Caudate nucleus (tissue), 63 donors: ENCODE measurements at places on chromosomes 1 and 21.

GRCh38 chr1:181359012-181359411, 124.3 kb upstream of the CACNA1E start:
- DNase-seq = no peak

DNA sequence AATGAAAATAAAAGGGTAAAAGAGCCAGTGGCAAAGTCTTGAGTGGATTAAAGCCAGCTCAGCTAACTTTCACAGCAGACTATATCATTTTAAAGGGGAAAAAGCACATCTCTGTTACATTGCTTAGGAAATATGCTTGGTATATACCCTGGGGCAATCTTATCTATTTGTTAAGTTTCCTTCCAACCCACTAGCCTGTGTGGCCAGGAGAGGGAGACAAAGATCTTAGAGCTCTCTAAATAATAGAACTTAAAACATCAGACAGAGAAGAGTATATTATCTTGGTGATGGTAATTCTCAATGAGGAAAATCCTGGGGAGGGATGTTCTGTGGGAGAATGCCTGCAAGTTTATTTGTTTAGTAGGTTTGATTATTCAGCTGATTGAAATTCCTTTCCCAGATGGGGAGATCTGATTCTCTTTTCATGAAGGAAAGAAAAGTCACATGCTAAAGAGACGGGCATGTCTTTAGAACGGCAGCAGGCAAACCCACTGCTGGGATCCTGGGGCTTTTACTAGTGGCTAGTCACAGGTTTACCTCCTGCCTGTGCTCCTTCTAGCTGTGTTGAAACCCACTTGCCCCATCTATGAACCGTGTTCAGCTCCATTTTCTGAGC, 3.6 kb downstream of the KCNE2 start:
- no peak for DNase-seq

DNA sequence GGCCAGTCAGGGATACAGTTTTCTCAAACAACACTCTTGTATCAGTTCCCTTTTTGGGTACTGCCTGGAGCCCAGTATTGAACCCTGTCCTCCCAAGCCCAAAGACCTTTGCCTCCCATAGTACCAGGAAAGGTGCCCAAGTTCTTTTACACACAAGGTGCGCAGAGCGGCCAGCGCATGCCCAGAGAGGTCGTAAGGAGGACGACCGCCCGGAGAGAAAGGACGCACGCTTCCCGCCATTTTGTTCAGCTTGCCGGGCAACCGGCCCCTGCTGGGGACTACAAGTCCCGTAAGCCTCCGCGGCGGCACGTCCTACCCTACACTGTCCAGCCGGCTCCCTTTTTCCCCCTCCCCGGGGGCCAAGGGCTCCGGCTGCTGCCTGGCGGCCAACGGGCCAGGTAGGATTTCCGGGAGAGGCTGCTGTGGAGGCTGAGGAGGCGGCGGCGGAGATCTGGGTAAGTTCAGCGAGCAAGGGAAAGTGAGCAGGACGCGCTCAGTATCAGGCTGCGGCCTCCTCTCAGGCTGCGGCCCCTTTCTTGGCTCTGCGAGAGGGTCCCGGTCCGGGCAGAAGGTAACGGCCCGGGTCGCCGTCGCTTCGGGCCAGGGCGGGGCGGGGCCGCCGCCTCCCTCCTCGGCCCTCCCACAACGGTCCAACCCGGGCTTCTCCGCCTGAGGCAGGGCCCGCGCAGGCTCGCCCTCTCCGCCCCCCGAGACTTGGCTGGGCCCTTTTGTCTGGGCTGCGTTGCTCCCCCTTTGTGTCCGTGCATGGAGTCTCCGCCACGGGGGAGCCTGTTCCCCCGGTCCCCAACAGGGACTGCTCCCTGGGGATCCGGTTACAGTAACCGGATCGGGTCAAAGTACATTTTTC, at the start of gene PHACTR4:
TSS of gene PHACTR4 (plus strand) at position 370 of the 868 bp plus-strand sequence. CDS start 37,708 bp downstream, outside the sequence.
- peak; percentile 60 for DNase-seq

DNA sequence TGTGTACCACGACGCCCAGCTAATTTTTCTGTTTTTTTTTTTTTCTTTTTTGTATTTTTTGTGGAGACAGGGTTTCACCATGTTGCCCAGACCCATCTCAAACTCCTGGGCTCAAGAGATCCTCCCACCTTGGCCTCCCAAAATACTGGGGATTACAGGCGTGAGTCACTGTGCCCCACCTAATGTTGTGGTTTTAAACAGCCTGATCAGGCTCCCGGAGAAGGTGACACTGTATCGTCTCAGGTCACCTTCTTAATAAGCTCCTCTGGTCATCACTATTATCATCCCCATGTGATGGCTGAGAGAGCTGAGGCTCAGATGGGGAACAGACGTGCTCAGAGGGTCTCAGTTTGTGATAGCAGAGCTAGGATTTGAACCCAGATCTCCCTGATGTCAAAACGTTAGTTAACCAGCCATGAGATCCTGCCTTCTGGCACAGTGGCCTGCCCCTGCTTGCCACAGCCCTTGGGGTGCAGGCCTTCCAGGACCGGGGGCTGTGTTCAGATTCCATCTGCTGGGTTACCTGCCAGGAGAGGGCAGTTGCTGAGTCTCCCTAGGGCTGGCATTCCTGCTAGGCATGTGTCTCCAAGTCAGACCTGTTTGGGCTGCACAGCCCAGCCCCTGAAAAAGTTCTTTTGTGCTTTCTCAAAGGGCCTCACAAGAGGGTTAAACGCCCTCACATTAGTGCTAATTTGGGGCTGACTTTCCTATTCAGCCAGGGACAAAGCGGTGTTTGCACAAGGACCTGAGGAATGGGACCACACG, 32.7 kb upstream of the GRHL3 start:
- no peak for DNase-seq

- DNase-seq = peak; percentile 13
These were observed 102.4 kb upstream of the SERBP1 start for GRCh38 chr1:67532452-67533216.

GRCh38 chr1:187619175-187619574, 790.4 kb downstream of the PLA2G4A start:
- no peak for DNase-seq

GRCh38 chr1:246065592-246065991, 441.5 kb downstream of the SMYD3 start:
- no peak for DNase-seq

DNA sequence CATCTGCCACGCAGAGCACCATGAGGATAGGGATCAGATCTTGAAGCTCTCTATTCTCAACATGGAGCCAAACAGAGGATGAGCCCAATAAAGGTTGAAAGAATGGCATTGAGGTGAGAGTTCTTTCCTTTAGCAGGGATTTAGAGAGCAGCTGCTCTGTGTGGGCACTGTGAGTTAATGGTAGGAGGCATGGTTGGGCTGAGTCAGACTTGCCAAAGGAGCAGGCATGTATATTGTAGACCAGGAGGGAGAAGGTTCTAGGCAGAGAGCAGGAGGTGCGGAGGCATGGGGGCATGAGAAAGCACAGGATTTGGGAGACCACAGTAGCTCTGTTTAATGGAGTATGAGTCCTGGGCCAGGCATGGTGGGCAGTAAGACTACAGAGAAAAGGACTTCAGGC, 32.0 kb downstream of the TMEM53 start:
- DNase-seq = no peak

- no peak for DNase-seq
These were observed 47.0 kb upstream of the GJA5 start for GRCh38 chr1:147807405-147807804.

DNA sequence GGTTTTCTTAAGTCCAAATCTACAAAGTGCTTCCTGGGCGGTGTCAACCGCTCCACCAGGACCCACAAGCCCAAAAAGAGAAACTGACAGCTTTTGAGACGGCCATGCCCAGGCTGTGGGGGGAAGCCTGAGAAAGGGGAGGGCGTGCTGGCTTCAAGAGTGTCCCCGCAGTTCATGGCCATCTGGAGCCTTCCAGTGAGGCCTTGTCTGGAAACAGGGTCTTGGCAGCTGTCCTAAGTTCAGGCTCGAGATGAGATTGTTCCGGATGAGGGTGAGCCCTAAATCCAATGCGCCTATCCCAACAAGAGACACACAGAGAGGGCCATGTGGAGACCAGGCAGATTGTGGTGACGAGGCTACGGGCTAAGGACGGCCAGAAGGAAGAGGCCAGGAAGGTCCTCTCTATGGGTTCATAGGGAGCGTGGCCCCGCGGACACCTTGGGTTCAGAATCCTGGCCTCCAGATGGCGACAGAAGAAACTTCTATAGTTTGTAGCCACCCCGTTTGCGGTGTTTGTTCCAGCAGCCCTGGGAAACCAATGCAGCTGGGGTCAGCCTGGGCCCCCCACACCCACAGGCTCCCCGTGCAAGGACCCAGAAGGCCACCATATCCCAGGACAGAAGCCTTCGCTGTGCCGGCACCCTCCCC, 70.2 kb downstream of the ARHGEF16 start:
- DNase-seq = no peak

DNA sequence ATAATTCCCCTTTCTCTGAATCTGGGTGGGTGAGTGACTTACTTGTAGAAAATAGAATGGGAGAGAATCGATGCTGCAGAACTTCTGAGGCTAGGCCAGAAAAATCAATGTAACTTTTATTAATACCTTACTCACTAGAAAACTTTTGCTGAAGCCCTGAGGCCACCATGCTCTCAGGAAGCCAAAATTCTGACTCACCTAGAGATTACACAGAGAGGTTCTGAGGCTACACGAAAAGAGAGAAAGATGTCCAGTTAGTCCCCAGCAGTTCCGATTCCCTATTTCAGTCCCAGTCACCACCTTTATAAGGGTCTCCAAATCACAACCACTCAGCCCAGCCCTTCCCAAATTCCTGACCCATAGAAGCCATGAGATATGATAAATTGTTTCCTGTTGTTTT, 135.2 kb downstream of the NTPCR start:
- DNase-seq = no peak

DNA sequence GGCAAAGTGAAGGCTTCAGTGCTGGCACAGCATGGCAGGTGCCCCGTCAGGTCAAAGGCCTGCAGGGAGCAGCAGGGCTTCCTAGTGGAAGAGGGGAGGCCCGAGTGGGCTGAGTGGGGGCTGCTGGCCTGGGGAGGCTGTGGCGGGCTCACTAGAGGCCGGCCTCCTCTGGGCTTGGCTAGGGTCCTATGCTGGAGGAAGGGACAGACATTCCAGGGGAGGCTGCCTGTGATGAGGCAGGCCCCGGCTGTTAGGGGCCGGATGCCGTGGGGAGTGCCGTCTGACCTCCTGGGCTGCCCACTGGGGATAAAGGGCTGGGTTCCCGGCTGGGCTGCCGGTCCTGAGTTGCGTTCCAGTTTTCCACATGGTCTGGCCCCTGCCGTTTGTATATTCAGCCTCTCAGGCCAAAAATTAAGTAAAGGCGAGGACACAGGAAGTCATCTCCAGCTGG, 21.1 kb downstream of the PRXL2B start:
- no peak for DNase-seq

DNA sequence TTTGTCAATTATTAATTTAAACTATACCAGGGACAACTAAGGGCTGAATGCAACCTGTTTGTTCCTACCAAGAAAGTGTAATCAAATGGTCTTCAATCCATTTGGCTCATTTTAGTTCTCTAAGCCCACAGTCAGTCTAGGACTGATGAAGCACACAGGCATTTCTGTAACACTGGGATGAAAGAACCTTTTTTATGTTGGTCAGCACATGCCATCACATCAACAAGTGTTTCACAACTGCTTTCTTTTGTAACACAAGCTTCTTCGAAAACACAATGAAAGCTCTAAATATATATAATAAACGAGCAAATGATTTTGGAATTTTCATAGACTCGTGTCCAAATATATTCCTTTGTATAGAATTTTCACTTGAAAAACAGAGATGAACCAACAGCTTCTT, 28.8 kb downstream of the HEATR1 start:
- no peak for DNase-seq

DNA sequence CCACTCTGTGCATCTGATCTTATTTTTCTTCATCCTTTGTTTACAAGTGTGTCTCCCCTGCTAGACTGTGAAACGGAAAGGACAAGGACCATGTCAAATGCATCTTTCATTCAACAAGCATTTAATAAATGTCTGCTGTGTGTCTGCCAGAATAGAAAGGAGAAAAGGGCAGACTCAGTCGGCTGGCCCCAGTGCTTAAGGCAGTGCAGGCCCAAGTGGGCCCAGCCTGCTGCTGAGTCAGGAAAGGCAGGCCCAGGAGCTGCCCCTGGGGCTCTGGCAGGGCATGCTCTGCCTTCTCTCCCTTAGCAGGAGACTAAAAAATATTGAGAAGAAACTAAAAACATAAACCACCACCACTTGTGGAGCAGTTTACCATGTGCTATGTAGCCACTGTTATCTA, 38.1 kb downstream of the PLEKHA6 start:
- no peak for DNase-seq

GRCh38 chr1:7932524-7933138, 8.0 kb downstream of the TNFRSF9 start:
- DNase-seq = no peak

GRCh38 chr1:223731133-223731770, 18.9 kb downstream of the CAPN2 start:
- peak; percentile 8 for DNase-seq

- no peak for DNase-seq
These were observed 727.6 kb downstream of the PTPRU start for GRCh38 chr1:29963946-29964345.

- no peak for DNase-seq
These were observed 351.3 kb upstream of the SGIP1 start for GRCh38 chr1:66182551-66183178.

GRCh38 chr1:52520148-52520547, 32.7 kb downstream of the TUT4 start:
- no peak for DNase-seq

DNA sequence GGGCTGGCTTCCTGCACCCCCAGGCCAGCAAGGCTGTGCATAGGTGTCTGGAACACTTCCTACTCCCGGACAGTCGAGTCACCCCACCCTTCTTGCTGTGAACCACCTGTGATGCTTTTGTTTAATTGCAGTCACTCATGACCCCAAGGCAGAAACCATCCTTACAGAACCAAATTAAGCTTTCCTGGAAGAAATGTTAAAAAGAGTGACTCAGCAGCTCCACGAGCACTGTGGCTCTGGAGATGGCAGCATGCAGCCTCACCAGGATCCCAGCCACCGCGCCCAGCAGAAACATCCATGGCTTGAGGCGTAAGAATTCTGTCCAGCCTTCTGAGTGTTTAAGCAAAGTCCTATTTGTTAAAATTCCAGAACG, 28.8 kb downstream of the SNAP47 start:
- no peak for DNase-seq

DNA sequence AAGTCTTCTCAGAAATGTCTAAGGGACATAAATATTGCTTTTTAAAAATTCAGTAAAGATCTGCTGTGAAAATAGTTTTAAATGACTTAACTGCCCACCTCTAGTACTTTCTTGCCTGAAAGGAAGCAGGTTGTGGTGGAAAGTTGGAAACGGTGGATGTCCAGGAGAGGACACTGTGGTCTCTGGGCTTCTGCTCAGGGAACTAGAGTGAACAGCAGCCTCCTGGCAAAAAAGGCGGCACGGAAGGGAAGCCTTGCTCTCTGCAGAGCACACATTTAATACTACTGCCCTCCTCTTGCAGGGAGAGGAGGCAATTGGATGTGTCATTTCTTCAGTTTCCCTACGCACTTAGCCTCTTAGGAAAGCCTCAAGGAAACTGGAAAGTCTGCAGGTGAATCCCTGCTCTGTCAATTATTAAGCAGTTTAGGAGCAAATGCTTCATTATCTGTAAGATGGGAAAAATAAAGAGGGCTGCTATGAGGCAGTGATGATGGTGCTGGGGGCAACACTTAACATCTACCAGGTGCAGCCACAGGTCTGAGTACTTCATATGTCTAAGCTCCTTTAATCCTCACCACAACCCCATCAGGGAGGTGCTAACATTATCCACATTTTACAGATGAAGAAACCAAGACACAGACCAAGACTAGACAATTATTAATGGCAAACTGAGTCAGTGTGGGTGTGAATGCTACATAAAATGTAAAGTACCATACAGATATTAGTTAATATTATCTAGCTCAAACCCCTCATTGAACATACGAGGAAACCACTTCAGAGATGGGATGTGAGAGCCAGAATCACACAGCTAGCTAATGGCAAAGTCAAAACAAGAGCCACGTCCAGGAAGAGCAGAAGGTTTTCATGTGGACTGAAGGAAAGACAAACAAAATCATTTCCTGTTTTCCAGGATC, 108.9 kb upstream of the ADAR start:
- DNase-seq = no peak
